ENCODE measurements at places on chromosomes 5 and 9.

- no peak for DNase-seq
Measured at GRCh38 chr5:142461028-142461590, 136.3 kb upstream of the SPRY4 start.

DNA sequence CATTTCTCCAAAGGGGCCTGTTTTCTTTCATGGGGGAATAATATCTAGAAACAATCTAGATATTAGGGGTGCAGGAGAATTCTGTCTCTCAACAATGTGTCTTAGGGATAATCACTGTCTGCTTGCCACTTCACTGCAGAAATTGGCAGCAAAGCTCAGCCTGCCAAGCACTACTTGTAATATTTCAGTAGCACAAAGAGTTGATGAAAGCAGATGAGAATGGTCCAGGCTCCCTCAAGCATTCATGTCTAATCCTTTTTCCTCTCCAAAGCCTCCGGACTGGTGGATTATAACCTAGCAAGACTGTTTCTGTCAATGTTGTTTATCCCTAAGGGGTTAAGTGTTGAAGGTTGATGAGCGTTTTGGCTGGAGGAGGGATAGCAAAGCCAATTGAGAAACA, 13.3 kb upstream of the MPDZ start:
- no peak for DNase-seq

GRCh38 chr5:151662805-151663204, 23.9 kb downstream of the SPARC start:
- no peak for DNase-seq

DNA sequence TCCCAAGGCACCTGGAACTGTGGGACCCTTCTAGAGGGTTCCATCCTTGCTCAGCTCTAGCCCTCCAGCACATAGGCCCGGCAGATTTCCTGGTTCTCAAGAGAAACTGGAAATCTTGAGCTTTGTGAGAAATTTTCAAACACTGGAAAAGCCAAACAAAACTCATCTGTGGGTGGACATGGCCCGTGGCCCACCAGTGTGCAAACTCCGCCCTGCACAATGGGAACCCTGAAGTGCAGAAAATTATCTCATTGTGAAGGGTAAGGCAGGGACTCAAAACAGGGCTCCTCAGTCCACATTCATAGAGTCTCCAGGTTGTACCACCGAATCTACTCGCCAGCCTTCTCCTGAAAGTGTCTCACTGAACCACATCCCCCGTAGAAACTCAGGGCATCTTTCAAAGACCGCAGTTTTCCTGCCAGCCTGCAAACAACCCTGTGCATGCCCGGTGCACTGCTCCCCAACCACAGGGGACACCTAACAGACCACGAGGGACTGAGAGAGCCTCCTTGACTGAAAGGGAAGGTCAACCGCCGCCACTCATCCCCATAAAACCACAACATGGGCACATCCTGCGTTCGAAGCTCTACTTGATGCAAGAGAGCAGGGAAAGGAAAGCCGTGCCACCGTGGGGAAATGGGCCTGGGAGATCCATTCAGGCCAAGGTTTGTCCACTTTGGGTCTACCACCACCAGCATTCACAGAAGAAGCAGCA, 18.1 kb downstream of the ADAMTS2 start:
- DNase-seq = no peak

DNA sequence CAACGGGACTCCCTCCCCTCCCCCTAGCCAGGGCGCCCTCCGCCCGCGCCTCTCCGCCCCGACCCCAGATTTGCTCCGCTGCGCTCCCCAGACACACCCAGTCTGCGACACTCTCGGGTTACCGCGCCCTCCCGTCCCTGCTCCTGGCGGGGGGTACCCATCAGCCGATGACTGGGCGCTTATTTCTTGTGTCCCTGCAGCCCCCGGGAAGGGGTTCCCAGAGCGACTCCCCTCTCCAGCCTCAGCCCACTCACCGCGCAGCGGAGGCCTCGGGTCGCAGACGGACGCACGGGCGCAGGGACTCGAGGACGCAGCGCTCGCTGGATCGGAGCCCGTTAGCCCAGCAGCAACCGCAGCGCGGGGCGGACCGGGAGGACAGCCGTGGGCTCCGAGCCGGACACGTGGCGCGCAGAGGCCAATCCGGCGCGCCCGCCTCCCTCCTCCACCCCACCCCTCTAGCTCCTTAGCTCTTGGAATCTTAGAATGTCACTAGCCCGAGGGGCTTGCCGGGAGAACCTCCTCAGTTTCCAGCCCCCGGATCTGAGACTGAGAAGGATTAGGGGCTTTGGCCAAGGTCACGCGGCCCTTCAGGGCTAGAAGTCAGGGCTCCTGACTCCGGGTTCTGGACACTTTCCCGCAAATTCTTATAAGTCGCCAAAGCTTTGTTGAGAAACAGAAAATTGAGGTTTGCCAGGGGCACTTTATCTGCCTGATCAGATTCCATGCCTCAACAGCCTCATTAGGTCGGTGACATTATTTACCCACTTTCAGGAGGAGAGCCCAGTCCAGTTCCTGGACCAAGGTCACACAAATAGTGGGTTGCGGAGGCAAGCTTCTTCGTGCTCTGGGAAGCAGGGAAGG, at the start of gene ANXA6:
Gene ANXA6, minus strand, starts transcription at position 354 of the 861 bp plus-strand sequence. CDS start 9,878 bp downstream, outside the sequence.
- no peak for DNase-seq
